ENCODE measurements at places on chromosomes 12 and 14.

- no peak for DNase-seq
Observed at GRCh38 chr12:54207539-54208294, 18.9 kb upstream of the SMUG1 start.

DNA sequence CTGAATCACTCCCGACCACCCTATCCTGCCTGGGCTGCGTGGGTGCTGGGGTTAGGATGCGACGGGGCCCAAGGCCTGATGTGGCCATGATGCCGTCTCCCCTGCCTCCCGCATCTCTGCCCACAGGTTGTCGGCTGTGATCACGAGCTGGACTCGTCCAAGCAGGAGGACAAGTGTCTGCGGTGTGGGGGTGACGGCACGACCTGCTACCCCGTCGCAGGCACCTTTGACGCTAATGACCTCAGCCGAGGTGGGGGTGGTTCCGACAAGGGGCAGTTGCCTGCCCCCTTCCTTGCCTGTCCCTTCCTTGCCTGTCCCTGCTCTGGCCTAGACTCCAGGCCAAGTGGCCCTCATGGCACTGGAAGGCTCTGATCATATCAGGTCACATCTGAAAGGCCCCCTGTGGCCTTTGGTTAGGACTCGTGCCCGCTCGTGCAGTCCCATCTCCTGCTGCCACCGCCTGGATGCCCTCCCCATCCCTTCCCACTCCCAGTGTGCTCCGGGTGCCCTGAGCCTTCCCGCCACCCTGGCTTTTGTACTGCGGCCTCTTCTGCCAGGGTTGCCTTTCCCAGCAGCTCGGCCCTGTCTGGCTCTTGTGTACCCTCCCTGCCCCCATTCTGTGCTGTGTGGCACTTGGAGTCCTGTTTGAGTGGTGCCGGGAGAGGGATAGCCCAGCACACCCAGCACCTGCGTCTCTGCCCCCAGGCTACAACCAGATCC lies 13.6 kb downstream of the PAPLN start:
- no peak for DNase-seq

DNA sequence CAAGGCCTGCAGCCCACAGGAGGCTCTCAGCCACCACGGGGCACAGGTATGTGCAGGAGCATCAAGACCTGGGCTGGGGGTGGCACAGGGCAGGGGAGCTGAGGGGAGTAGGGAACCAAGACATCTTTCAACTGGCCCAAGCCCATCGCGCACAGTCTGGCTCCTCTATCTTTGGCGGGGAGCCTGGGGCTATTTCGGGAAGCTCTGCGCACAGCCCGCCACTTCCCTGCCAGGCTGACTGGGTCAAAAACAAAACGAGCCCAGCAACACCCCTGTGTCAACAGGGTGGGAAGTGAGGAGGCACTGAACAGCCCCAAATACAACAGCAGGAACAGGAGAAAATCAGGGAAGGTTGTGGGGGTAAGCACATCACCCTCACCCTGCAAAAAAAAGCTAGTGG lies 83.9 kb downstream of the ARL6IP4 start:
- DNase-seq, result no peak

DNA sequence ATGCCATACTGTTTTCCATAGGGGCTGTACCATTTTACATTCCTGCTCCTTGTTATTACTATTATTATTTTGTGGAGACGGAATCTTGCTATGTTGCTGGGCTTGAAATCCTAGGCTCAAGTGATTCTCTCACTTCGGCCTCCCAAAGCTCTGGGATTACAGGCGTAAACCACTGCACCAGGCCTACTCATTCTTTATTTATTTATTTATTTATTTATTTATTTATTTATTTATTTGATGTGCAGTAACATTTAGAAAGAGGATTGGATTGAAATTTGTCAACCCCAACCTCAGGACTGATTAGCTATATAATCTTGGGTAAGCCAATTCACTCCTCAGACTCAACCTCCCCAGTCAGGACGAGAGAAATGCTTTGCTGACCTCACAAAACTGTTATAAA lies 107.9 kb downstream of the VEZT start:
- no peak for DNase-seq

DNA sequence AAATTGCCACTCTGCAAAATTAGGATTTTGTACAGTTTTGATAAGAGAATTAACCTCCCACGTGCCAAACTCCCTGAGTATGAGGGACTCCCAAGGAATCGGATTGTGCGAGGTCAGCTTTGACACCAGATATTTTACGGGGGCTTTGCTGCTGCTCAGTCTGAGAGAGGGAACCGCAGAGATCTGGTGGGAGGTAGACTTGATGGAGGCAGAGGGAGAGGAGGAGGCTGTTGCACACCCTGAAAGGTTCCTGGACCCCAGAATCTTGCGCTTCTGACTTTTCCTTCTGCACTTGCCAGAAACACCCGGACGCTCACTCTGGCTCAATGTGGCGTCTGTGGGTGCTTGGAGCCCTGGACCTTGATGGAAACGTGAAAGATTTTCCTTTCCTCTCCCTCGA lies 83.9 kb downstream of the PAPOLA start:
- no peak for DNase-seq

DNA sequence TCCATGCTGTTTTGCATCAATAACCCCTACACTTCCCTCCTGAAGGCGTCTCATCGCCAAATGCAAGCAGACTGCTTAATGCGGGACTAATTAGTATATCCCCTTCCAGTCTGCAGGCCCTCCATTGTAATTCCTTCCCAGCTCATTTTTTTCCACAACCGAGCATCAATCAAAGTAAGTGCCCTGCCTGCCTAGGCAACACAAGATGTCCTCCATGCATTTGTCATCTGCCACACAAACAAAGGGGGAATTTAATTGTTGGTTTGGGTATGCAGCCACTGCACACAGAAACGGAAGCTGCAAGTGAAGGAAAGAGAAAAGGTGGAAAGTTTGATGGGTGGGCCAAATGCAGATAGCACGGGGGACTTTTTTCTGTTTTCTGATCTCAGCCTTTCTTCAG lies 168.0 kb downstream of the EGLN3 start:
- DNase-seq, result no peak

GRCh38 chr12:116490471-116490870 lies 68.7 kb upstream of the MAP1LC3B2 start:
- DNase-seq, result no peak

Measured in SK-N-MC (cell line).